Large intestine (tissue), 12 donors: ENCODE measurements at places on chromosomes 16 and 17.

GRCh38 chr16:84970447-84971127, 40.7 kb downstream of the ZDHHC7 start:
- peak; percentile 59 for DNase-seq

GRCh38 chr16:71264299-71264698, 24.9 kb downstream of the CMTR2 start:
- DNase-seq: no peak

DNA sequence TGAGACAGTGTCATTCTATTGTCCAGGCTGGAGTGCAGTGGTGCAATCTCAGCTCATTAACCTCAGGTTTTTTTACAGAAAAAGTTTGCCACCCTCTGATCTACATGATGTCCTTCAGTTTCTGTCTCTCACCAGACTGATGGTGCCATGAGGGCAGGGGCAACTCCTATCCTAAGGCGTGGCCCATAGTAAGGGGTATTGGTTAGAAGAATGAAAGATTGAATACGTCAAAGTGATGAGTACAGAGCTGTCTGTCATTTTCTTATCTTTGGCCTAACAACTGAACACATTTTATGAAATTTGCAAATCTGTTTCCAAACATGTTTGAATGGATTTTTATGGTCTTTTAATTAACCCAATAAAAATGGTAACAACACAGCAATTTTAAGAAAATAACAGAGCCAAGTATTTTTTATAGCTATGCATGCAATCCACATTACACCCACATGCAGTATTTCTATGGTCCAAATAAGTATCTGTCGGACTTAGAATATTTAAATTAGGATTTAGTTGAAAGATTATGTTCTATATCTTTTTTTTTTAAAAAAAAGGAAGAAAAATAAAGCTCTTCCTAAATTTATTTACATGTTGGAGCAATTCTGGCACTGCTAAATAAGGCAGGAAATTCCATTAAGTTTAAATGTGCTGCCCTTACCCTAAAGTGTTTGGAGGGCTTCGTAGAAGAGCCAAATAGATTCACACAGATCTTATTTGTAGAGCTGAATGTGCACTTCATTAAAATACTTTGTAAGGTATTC, 192.8 kb downstream of the WWOX start:
- no peak for DNase-seq

DNA sequence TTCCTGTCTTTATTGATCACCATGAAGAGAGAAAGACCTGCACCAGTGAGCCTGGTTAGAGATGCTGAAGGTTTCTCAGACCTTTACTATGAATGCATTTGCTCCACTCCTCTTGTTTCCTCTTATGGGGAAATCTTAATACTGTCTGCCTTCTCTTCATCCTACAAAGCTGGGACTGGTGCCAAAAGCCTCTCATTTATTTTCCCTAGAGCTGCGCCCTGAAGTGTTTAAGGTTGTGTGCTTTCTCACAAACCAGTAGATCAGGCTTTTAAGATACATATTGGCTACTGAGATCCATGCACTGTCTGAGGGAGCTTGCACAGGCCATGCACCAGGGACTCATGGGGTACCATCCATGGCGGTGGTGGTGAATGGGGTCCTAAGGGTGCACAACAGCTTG, 286.1 kb upstream of the PMFBP1 start:
- DNase-seq: no peak

GRCh38 chr16:89507834-89508590, at the start of gene SPG7:
SPG7 (plus strand) TSS chr16:89508403; CDS start chr16:89508418, 15 bp downstream.
- DNase-seq: peak; percentile 93

GRCh38 chr17:7717756-7718350, 309 bp downstream of the DNAH2 start:
- no peak for DNase-seq

DNA sequence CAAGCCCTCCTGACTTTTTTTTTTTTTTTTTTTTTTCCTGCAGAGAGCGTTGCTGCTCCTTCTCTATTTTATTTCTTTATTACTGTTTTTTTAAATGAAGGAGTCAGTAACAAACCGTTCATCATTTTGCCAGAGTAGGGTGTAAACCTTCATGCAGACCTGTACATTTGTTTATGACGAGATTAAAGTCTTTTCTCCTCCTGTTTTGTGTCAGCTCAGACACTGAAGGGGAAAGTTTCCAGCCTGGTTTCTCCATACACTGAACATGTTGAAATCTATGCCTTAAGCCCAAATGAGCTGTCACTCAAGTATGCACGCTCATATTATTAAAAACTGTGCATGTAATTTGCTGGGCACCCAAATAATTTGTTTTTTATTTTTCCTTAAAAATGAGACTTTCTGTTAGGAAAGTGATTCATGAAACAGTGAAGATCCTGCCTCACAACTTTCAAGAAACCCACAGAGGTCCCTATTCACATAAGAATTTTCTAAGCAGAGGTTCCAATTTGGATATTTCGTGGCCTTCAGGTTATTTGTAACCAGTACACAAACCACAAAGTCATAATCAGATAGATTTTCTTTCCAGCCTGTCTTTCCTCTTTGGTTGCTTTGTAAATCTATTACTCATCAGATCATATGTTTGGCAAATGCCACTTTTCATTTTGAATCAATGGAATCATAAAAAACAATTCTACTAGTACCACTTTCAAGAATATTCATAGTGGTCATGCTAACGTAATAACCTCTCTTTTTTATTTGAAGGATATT, 700.3 kb downstream of the MAF start:
- no peak for DNase-seq

DNA sequence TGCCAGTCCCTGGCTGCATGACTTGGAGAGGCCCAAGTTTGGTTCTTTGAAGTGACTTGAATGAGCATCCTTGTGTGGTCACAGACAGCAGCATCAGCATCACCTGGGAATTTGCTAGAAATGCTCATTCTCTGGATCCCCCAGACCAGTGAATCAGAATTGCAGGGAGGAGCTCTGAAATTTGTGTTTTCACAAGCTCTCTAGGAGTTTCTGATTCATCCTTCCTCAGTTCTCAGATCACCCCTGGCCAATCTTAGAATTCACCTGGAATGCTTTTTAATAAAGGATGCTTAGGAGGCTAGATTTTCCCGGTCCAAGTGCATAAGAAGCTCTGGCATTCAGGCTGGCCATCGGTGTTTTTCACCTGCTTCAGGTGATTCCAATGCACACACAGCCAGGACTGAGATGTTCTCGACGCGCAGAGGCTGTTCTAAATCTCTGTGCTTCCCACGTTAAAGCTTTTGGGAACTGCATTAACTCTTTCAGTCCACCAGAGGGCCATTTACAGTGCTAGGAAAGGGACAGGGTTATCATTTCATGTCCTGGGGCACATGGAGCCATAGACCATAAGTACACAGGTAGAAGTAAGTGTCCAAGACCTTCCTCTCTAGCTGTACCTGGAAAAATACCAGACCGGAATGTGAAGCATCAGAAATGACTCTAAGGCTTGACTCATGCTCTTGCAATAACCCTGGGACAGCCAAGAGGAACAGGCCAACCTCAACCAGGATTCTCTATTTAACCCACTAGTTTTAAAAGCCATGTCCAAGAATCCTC, 85.7 kb upstream of the XYLT1 start:
- DNase-seq: no peak

DNA sequence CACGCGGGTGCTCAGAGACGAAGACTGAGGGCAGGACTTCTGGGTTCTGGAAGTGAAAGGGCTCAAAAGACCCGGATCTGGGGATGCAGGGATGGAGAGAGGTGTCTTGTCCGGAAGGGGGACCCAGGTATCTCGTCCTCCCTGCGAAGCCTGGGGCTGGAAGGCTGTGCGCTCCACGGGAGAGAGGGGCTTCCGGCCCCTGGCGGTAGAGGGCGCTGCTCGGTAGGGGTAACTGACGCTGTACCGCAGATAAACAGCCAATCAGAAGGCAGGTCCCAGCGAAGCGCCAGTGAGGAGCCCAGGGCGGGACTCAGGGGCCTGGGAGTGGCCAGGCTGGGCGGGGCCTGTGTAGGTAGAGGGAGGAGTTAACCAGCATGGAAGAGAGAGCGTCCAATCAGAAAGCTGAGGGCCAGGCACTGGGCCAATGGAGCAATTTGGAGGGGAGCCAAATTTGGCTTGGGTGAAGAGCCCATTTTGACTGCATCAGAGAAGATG, 804 bp downstream of the TGFB1I1 start:
- DNase-seq: peak; percentile 81

DNA sequence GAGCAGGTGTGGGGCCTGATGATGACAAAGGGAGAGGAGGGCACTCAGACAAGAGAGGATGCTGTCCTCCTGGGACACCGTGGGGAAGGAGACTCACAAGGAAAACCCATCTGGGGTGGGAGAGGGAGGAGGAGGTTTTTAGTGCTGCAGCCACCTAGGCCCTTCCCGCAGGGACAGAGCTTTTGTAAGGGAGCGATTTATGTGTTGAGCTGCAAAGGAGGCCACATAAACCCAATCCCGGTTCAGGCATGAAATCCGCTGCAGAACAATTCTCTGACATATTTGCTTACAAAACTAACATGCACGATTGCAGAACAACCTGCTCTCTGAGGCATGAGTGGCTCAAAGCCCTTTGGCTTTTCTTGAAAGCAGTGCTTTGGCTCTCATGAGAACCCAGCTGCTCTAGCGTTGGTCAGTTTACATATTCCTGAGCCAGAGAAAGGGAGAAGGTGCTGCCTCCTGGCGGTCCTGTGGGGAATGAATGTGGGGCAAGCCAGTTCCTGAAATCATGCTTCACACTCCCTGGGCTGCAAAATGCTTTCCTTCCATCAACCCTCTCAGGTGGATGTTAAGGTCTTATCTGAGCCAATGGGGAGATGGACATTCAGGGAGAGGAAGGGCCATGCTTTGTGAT, 122.4 kb upstream of the NLRP1 start:
- peak; percentile 17 for DNase-seq

DNA sequence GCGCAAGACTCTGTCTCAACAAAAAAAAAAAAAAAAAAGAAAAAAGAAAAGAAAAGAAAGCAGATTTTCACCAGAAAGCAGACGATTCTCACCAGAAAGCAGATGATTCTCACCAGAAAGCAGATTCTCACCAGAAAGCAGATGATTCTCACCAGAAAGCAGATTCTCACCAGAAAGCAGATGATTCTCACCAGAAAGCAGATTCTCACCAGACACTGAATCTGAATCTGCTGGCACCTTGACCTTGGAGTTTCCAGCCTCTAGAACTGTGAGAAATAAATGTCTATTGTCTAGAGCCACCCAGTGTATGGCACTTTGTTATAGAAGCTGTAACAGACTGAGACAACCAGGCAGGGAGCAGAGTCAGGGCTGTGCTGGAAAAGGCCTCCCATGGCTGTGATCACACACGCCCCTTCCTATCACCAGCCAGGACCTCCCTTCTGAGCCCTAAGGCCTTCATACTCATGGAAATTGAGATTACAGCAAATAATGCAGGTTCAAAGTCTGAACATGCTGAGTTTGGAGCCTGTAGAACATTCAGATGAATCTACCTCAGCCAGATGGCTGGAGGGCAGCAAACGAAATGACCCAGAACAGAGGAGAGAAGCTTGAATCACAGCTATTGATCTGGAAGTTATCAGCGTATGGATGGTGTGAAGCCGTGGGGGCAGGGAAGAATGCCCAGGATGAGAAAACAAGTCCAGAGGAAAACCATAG, 309.3 kb downstream of the SLC39A11 start:
- DNase-seq: peak; percentile 44

- DNase-seq: no peak
Observed at GRCh38 chr17:72387487-72387886, 266.7 kb downstream of the SOX9 start.

GRCh38 chr16:89312194-89312593, 94.7 kb downstream of the ZNF778 start:
- DNase-seq: no peak

GRCh38 chr17:850851-851763, 69.0 kb downstream of the MRM3 start:
- peak; percentile 24 for DNase-seq

- DNase-seq: no peak
Observed at GRCh38 chr16:70257391-70257790, 5.7 kb upstream of the EXOSC6 start.

DNA sequence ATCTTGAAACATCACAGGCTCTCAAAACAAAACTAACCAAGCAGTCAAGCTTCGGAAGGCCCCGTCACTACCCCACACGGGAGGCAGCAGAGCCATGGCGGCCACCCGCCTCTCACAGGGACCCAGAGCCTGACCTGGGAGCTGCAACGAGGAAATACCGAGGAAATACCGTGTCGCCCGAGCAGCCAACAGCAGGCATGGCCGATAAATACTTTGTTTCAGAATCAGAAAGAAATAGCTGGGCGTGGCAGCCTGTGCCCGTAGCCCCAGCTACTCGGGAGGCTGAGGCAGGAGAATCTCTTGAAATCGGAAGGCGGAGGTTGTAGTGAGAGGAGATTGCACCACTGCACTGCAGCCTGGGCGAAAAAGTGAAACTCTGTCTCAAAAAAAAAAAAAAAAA, 6.9 kb downstream of the LMF1 start:
- DNase-seq: no peak

DNA sequence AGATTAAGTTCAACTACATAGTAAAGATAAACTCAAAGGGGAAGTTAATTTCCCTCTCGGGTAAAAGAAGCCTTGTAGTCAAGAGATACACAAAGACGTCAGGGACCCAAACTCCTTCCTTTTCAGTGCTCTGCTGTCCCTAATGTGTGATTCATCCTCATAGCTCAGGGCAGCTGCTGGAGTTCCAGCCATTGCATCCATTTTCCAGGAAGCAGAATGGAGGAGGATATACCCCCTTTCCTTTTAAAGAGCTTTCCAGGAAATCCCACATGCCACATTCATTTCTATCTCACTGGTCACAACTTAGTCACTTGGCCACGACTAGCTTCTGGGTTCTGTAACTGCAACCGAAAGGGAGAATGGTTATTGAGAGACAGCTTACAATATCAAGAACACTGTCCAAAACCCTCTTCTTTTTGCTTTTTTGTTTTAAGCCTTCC, 95.3 kb downstream of the SOCS1 start:
- DNase-seq: no peak

- DNase-seq: no peak
Observed at GRCh38 chr16:60419859-60420258, 1616.4 kb downstream of the CDH8 start.

GRCh38 chr17:15261258-15261801, 3.8 kb downstream of the PMP22 start:
- DNase-seq: peak; percentile 37
